T-cell (primary cell): ENCODE measurements at places on chromosomes 16 and 17. TPM values are rescaled to one million over a fixed set of nuclear protein-coding genes. Genes with fewer than 3 reads are reported as not detected.

The FBXW10B gene
- 1.1 TPM for total RNA-seq

The LRRC75A gene
- 6.2 TPM for total RNA-seq

The PRKCB gene
- total RNA-seq: 104 TPM

The MARVELD3 gene
- total RNA-seq: 0.22 TPM

The TAT gene
- total RNA-seq: 0.66 TPM

The KRTAP17-1 gene
- total RNA-seq: not detected

DNA sequence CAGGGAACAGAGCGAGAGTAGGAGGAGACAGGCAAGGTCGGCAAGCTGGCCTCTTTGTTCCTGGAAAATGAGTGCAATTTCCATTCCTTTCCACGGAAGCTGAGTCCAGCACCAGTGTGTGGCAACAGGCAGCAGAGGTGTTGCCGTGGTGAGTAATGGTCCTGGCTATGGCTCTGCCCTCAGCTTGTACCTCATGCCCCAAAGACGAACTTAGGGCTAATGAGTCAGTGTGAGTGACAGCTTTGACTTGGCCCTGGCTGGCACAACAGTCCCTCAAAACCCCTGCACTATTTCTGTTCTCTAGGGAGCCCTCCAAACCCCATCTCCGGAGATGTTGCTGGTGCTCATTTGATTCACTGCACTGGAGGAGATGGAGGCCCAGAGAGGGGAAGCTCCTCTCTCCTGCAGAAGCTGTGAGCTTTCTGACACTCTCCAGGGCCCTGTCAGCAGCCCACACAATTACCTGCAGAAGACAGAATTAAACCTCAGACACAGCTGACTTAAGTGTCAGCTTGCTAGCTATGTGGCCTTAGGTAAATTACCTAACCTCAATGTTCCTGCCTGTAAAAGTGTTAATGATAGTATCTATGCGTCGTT lies 129.9 kb downstream of the TMEM132E start:
- peaks cover 30% of the 10 kb centered on the region for H3K27me3 ChIP-seq
- no peak overlapping the region for H3K27ac ChIP-seq
- DNase-seq: no peak
- H3K4me1 ChIP-seq: no peaks in the 10 kb centered on the region
- H3K4me3 ChIP-seq: no peak overlapping the region

- no peaks in the 10 kb centered on the region for H3K36me3 ChIP-seq
- no peaks in the 10 kb centered on the region for H3K4me1 ChIP-seq
- no peak overlapping the region for H3K27ac ChIP-seq
- H3K4me3 ChIP-seq: no peak overlapping the region
- DNase-seq: no peak
- no peaks in the 10 kb centered on the region for H3K27me3 ChIP-seq
Observed at GRCh38 chr17:61254904-61255303, 144.7 kb upstream of the TBX2 start.

DNA sequence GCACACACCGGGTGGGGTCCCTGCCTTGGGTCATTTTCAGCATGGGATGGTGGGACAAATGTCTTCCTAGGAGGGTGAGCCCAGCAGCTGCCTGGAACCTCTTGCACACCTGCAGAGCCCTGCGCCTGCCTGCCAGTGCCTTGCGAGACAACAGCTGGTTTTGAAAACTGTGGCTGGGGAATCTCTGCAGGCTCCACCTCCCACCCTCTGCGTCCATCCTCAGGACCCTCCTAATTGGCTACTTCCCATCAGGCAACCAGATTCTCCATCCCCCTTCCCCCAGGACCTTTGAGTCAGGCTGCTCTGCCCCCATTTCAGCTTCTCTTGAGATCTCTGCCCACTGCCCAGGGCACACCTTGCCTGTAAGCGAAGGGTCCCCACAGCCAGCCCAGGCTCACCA lies 26.6 kb downstream of the PEMT start:
- H3K4me1 ChIP-seq: no peaks in the 10 kb centered on the region
- no peak overlapping the region for H3K27ac ChIP-seq
- no peak overlapping the region for H3K4me3 ChIP-seq
- no peak for DNase-seq
- H3K36me3 ChIP-seq: no peaks in the 10 kb centered on the region
- H3K27me3 ChIP-seq: no peaks in the 10 kb centered on the region

- peak within 1 kb of the TSS; percentile 100 for H3K27ac ChIP-seq
- peaks cover 60% of the 10 kb centered on the region for H3K4me1 ChIP-seq
- no peaks in the 10 kb centered on the region for H3K36me3 ChIP-seq
Observed at GRCh38 chr17:46193151-46193625, at the start of gene KANSL1. Gene KANSL1, minus strand, starts transcription at chr17:46193429. Its CDS starts 21,286 bp downstream, at chr17:46172143.

- H3K27ac ChIP-seq: peak within 1 kb of the TSS; percentile 4
- DNase-seq: peak; percentile 62
- peaks cover 7% of the 10 kb centered on the region for H3K36me3 ChIP-seq
- peaks cover 52% of the 10 kb centered on the region for H3K4me1 ChIP-seq
- H3K4me3 ChIP-seq: peak within 1 kb of the TSS; percentile 90
- H3K27me3 ChIP-seq: no peaks in the 10 kb centered on the region
Observed at GRCh38 chr16:381789-382717, at the start of gene PGAP6. Gene PGAP6, minus strand, starts transcription at chr16:381978. Its CDS starts 157 bp downstream, at chr16:381821.

DNA sequence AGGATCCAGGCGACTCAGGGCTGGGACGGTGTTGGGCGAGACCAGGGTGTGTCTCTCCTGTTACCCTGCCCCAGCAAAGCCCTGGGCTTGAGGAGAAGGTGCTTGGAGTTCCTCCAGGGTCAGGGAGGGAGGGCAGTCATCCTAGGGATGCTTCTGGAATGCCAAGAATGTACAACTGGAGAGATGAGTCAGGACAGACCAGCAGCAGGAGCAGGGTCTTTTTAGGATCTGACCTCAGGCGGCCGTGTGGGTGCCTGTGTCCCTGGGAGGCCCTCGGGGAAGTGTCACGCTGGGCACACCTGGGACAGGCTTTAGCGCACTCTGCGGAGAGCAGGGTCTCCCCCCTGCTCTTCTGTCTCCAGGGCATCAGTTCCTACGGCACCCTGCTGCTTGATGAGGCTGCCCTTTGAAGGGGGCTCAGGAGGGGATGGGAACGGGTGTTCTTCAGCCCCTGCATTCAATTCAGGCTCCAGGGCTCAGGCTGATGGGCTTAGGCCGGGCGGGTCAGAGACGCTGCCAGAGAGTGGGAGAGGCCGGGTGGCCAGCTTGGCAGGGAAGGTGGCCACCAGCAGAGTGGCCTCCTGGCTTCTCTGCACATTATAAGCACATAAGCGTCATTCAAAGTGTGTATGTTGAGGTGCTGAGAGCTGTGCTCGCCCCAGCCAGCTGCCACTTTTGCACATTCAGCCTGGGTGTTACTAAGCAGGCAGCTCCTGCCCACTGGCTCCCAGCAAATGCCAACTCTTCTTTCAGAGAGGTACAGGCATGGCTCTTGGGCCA lies 8.4 kb upstream of the MTSS2 start:
- H3K27ac ChIP-seq: no peak overlapping the region
- no peaks in the 10 kb centered on the region for H3K27me3 ChIP-seq
- no peak for DNase-seq
- no peak overlapping the region for H3K4me3 ChIP-seq
- peaks cover 45% of the 10 kb centered on the region for H3K4me1 ChIP-seq

- no peak overlapping the region for H3K4me3 ChIP-seq
- H3K36me3 ChIP-seq: peaks cover 4% of the 10 kb centered on the region
- no peak overlapping the region for H3K27ac ChIP-seq
- H3K4me1 ChIP-seq: peaks cover 33% of the 10 kb centered on the region
- no peak for DNase-seq
Observed at GRCh38 chr17:2059547-2060384, 4.9 kb downstream of the HIC1 start.

GRCh38 chr17:43648916-43649315 lies 12.8 kb downstream of the MEOX1 start:
- H3K4me3 ChIP-seq: no peak overlapping the region
- no peaks in the 10 kb centered on the region for H3K36me3 ChIP-seq
- DNase-seq: no peak
- peaks cover 15% of the 10 kb centered on the region for H3K4me1 ChIP-seq
- H3K27me3 ChIP-seq: peaks cover 21% of the 10 kb centered on the region
- no peak overlapping the region for H3K27ac ChIP-seq

DNA sequence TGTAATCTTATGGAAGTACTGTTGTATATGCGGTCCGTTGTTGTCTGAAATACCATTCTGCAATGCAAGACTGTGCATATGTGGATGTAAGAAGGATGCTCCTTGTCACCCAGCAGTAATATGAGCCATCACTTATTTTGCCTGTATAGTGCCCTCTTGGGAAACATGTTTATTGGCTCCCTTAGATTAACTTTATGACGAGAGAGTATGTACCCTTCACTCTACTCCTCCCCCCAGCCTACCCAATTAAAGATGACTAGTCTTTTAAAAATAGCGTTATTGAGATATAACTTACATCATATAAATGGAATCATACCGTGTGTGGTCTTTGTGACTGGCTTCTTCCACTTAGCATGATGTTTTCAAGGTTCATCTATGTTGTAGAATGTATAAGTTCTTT lies 33.6 kb downstream of the FTO start:
- H3K27ac ChIP-seq: no peak overlapping the region
- H3K36me3 ChIP-seq: no peaks in the 10 kb centered on the region
- DNase-seq: no peak

- H3K27ac ChIP-seq: no peak overlapping the region
- peaks cover 6% of the 10 kb centered on the region for H3K36me3 ChIP-seq
Observed at GRCh38 chr17:27649929-27650328, 18.9 kb downstream of the LGALS9 start.

GRCh38 chr16:2954656-2955381 lies 9.3 kb upstream of the KREMEN2 start:
- no peaks in the 10 kb centered on the region for H3K36me3 ChIP-seq
- H3K4me1 ChIP-seq: peaks cover 7% of the 10 kb centered on the region
- H3K27me3 ChIP-seq: no peaks in the 10 kb centered on the region
- no peak overlapping the region for H3K27ac ChIP-seq
- no peak overlapping the region for H3K4me3 ChIP-seq

DNA sequence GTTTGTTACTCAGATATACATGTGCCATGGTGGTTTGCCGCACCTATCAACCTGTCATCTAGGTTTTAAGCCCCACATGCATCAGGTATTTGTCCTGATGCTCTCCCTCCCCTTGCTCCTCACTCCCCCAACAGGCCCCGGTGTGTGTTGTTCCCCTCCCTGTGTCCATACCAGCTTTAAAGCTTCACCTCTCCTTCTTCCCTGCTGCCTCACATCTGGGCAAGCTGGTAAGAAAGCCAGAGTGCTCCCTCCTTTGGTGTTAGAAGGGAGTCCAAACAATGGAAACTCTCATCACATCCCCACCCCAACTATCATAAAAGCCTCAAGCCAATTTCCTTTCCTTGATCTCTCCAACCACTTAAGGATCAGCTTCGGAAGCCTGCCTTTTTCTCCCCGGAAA lies 1115.6 kb upstream of the GOT2 start:
- H3K27me3 ChIP-seq: no peaks in the 10 kb centered on the region
- no peaks in the 10 kb centered on the region for H3K4me1 ChIP-seq
- H3K27ac ChIP-seq: no peak overlapping the region
- H3K4me3 ChIP-seq: no peak overlapping the region
- H3K36me3 ChIP-seq: no peaks in the 10 kb centered on the region
